Activated T-helper 1 cell treated with anti-CD3 and anti-CD28 coated beads, Interleukin-2, amount 50 U/mL, for 16 hours (primary cell): ENCODE measurements at places on chromosomes 2 and 18.

DNA sequence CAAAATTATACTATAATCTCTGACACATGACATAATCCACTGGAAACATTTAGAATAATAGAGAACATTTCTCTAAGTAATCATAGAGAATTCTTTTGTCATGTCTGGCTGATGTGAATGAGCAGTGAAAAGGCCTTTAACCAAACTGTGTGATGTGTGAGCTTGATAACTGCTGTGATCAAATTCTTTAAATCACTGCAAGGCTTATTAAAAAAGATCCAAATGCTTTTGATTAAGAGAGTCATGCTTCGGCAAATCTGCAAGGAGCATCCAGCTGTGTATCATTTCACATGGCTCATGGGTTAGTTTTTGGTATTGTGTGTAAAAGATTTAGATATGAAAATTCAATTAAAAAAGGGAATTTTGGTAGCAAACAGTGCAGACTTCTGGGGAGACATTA, 58.6 kb upstream of the TFPI start:
- DNase-seq: no peak

DNA sequence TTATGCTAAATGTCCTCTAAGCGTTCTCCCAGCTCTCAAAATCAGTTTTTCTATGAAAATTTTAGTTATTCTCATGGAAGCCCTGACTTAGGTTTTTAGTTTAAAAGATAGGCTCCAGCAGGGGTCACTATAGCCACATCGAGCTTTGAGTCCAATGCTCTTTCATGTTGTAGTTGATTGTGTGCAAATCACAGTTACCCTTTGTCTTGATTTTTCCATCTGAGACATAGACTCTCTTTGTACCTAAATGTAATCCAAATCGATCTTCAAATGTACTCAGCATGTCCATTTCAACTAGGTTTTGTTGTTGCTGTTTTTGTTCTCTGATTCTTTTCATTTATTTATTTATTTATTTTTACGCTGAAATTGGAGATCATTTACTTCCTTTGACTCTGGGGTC, 26.4 kb upstream of the MSTN start:
- no peak for DNase-seq

GRCh38 chr18:10377956-10378355, 76.5 kb upstream of the APCDD1 start:
- no peak for DNase-seq

GRCh38 chr2:19480673-19481072, 122.2 kb upstream of the OSR1 start:
- no peak for DNase-seq

DNA sequence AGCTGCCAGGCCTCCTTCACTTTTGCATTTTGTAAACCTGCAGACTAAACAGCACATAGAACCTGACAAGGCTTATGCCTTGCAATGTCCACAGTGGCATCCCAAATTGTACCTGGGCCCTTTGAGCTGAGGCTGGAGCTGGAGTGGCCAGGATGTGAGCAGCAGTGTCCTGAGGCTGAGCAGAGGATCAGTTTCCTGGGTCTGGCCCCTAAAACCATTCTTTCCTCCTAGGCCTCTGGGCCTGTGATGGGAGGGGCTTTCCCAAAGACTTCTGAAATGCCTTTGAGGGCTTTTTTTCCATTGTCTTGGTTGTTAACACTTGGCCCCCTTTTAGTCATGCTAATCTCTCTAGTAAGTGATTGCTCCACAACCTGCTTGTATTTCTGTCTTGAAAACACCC, 32.8 kb downstream of the FSIP2 start:
- no peak for DNase-seq

- DNase-seq: no peak
Measured at GRCh38 chr18:54043484-54044251, 180.8 kb downstream of the MBD2 start.

DNA sequence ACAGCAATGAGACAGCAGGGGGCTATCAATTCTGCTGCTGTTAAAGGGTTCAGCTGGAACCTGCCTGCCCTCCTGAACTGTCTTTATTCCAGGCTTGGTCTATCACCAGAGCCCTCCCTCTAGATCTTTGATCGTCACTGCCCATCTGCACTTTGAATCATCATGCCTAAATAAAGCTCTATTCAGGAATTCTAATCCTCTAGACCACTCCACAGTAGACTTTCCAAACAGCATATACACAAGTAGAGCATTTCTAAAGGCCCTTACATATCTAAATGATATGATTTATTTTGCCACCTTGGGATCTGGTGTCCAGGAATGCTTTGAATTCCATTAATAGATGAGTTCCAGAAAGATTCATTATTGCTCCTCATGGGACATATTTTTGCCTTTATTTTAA, 542.1 kb upstream of the SYT4 start:
- no peak for DNase-seq

DNA sequence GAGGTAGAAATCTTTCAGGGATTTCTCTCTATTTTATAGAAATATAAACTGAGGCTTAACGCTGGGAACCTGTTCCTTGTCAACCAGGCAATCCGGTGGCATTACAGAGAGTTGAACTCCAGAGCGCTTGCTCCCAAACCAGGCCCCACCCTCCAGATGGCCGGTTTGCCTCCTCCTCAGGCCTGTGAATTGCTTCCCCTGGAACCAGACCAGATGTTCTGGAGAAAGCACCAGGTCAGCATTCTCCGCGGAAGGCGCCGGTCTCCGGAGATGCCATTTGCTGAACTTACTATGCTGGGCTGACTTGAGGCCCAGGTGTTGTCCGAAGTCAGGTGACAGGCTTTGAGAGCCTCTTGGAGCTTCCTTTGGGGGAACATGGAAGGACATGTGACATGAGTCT, 17.2 kb downstream of the TNP1 start:
- no peak for DNase-seq

DNA sequence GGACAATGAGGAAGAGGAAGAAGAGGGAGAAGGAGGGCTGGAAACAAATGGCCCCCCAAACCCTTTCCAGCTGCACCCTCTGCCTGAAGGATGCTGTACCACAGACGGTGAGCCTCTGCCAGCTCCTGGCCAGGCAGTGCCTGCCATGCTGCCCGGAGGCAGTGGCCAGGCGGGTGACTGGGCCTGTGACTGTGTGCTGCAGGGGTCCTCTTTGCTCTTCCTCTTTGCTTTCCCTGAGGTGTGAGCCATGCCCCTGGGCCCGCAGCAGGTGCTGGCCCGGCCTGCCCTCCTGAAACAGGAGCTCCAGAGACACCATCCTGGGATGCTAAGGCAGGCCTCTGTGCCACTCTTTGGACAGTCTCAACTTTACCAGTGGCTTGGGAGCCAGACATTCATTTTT, 28.6 kb downstream of the GREB1 start:
- no peak for DNase-seq

GRCh38 chr2:141496810-141497209, 634.0 kb downstream of the LRP1B start:
- DNase-seq: no peak

DNA sequence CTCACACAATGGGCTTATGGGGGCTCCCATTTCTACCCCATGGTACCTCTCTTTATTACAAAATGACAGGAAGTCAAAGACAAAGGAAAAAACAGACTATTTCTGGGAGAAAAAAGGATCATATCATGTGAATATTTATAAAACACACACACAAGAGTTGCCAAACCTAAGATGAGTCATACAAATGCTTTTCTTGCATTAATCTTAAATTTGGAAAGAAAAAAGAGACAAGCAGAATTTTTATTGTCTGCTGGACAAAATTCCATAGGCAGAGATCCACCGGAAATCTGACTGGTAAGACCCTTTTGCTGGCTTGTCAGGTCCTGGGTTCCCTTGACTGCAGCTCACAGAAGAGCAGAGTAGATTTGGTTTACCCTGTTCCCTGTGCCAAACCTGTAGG, 1732.3 kb upstream of the PIK3C3 start:
- no peak for DNase-seq

- no peak for DNase-seq
Measured at GRCh38 chr2:232761301-232761907, 15.0 kb downstream of the KCNJ13 start.

DNA sequence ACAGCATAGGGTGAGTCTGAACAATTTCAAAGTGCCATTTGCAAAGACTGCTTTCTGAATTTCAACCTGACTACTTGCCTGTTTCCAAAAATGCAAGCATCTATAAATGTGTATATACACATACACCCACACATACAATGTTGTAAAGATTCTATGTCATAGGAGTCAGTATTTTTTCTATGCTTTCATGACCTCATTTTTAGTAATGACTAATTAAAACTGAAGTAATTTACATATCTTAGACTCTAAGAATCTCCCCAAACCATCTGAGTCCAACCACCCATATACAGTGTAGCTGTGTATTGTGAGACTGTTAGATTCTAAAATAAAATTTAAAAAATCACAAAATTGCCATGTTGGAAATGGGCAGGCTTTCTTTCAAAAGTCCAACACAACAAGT, 162.0 kb upstream of the STK17B start:
- DNase-seq: no peak
